Suprapubic skin (tissue), 4 donors: ENCODE measurements at places on chromosomes 5 and 9.

GRCh38 chr5:147346006-147346561 lies 111.3 kb downstream of the STK32A start:
- no peak overlapping the region for H3K27ac ChIP-seq
- H3K4me1 ChIP-seq, result no peaks in the 10 kb centered on the region
- H3K27me3 ChIP-seq, result no peaks in the 10 kb centered on the region

GRCh38 chr5:34009610-34010009 lies 1.8 kb upstream of the AMACR start:
- H3K4me3 ChIP-seq, result no peak overlapping the region
- no peak overlapping the region for H3K27ac ChIP-seq
- H3K4me1 ChIP-seq, result peaks cover 25% of the 10 kb centered on the region
- H3K27me3 ChIP-seq, result no peaks in the 10 kb centered on the region
- no peak for DNase-seq

DNA sequence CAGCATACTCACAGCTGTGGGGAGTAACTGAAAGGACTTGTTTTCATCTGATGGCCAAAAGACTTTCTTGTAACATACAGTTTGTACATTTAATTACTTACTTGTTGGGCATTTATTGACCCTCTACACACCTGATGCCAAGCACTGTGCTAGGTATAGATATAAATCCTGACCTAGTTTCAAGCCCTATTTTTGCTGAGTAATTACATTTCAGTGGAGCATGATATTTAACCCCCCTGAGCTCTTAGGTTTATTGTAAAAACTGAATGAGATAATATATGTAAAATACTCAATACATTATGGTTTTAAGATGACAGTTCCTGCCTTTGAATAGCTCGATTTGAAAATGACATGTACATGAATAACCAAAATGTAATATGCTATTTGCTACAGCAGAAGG lies 68.1 kb upstream of the SLC12A2 start:
- H3K27me3 ChIP-seq, result no peaks in the 10 kb centered on the region
- no peak overlapping the region for H3K27ac ChIP-seq
- no peak overlapping the region for H3K4me3 ChIP-seq
- H3K4me1 ChIP-seq, result no peaks in the 10 kb centered on the region

GRCh38 chr5:117863586-117864296 lies 1124.6 kb downstream of the DTWD2 start:
- H3K36me3 ChIP-seq, result no peaks in the 10 kb centered on the region
- no peaks in the 10 kb centered on the region for H3K4me1 ChIP-seq
- no peak overlapping the region for H3K4me3 ChIP-seq
- no peaks in the 10 kb centered on the region for H3K27me3 ChIP-seq

GRCh38 chr9:7033076-7034045 lies 275.6 kb downstream of the KDM4C start:
- H3K27ac ChIP-seq, result no peak overlapping the region
- DNase-seq, result no peak
- peaks cover 9% of the 10 kb centered on the region for H3K36me3 ChIP-seq
- no peaks in the 10 kb centered on the region for H3K4me1 ChIP-seq
- H3K27me3 ChIP-seq, result no peaks in the 10 kb centered on the region
- no peak overlapping the region for H3K4me3 ChIP-seq

DNA sequence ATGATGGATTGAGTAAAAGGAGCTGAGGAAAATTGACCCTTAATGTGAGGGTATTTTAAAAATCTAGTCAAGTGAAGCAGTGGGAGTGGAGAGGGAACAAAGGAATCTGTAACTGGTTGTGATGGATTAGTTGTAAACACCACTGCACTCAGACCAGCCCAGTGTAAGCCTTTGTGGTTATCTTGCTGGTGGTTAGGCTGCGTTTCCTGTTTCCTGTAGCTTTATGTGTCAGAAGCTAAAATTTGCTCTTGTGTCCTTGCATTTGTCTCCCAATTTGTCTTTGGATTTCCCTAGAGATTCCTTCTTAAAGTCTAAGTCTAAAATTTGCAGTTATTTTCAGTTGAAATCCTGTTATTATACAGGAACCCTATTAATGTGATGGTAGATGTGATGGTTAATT lies 6.3 kb downstream of the IFNA21 start:
- H3K4me1 ChIP-seq, result no peaks in the 10 kb centered on the region
- no peak overlapping the region for H3K4me3 ChIP-seq
- no peak overlapping the region for H3K27ac ChIP-seq

DNA sequence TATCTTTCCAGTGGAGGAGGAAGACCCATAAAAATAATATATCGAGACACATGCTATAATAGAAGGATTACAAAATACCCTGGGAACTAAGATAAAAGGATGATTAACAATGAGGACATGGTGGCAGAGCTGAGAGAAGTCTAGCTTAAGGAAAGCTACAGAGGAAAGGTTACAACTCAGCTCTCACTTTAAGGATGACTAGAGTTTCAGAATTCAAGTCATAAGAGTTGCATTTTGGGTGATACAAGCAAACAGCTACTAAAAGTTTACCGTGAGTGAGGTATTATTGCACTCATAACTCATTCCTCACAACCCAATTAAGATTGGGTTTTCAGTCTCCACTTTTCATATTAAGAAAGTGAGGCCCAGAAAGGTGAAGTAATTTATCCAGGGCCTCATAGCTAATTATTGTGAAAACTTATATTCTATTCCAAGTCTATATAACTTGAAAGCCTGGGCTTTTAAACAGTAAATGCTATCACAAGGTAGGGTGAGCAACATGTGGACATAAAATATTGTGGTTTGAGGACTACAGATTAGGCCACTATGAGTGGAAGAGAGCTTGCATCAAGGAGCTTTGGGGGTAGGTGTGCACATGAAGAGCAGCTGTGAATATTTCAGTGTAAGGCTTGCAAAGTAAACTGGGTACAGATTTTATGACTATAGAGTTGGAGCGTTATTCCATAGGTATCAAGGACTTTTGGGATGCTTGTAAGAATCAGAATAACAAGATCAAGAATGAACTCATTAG lies 28.0 kb downstream of the JAKMIP2 start:
- no peaks in the 10 kb centered on the region for H3K36me3 ChIP-seq
- no peaks in the 10 kb centered on the region for H3K4me1 ChIP-seq
- H3K27me3 ChIP-seq, result no peaks in the 10 kb centered on the region
- DNase-seq, result no peak

GRCh38 chr5:142012186-142012785 lies 541 bp downstream of the GNPDA1 start:
- peak overlapping the region; percentile 90 for H3K27ac ChIP-seq
- no peaks in the 10 kb centered on the region for H3K36me3 ChIP-seq
- peaks cover 34% of the 10 kb centered on the region for H3K4me1 ChIP-seq
- no peaks in the 10 kb centered on the region for H3K27me3 ChIP-seq

- no peak overlapping the region for H3K27ac ChIP-seq
- no peak for DNase-seq
- H3K4me1 ChIP-seq, result peaks cover 7% of the 10 kb centered on the region
- no peaks in the 10 kb centered on the region for H3K36me3 ChIP-seq
- H3K4me3 ChIP-seq, result no peak overlapping the region
These were observed 44.6 kb upstream of the LPCAT1 start for GRCh38 chr5:1568201-1568979.

GRCh38 chr5:124467745-124468144 lies 278.7 kb downstream of the ZNF608 start:
- H3K4me3 ChIP-seq, result no peak overlapping the region
- H3K27me3 ChIP-seq, result no peaks in the 10 kb centered on the region
- no peaks in the 10 kb centered on the region for H3K36me3 ChIP-seq

DNA sequence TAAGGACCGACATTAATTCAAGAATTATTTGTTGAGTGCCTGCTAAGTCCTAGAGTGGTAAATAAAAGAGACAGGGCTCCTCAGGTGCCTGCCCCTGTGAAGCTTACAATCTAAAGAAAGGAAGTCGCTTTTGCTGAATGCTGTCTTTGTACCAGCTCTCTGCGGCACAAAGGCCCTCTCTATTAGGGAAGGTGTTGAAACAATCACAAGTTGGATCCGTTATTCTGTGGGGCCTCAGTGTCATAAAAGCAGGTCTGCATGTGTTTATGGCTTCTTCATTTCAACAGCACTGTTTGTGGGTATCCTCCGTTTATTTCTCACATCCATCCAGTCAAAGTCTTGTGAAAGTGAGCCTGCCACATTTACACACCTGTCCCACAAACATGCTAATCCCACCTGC lies 7.0 kb upstream of the MVB12B start:
- H3K4me1 ChIP-seq, result no peaks in the 10 kb centered on the region
- DNase-seq, result no peak
- no peaks in the 10 kb centered on the region for H3K36me3 ChIP-seq
- no peak overlapping the region for H3K27ac ChIP-seq
- no peaks in the 10 kb centered on the region for H3K27me3 ChIP-seq

- H3K4me3 ChIP-seq, result no peak overlapping the region
- H3K4me1 ChIP-seq, result no peaks in the 10 kb centered on the region
These were observed 435.3 kb downstream of the NR2F1-AS1 start for GRCh38 chr5:93145767-93146166.

DNA sequence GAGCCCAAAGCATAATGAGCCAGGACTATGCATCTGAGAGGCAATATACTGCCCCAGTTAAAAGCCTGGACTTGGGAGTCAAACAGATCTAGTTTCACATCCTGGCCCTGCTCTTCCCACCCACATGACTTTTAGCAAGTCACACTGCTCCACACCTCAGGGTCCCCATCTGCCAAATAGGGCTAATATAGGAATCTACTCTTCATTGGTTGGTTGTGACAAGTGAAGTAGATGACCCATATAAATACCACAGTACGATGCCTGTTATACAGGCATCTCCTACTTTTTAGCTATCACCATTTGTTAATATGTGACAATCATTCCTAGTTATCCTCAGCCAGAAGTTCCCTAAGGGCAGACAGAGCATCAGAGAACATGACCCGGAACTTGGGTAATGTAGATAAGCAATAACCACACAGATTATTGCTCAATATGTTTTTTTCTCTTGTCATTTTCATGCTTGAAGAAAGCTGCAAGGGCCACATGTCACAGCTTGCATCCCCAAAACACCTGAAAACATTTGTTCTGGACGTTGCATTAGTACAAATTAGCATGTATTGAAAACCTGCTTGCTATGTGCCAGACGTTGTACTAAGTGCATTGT lies 20.4 kb downstream of the ADAM19 start:
- no peak overlapping the region for H3K4me3 ChIP-seq
- H3K27me3 ChIP-seq, result no peaks in the 10 kb centered on the region
- no peak overlapping the region for H3K27ac ChIP-seq
- no peaks in the 10 kb centered on the region for H3K36me3 ChIP-seq

- no peaks in the 10 kb centered on the region for H3K36me3 ChIP-seq
- H3K4me3 ChIP-seq, result peak overlapping the region; percentile 74
- DNase-seq, result no peak
- no peaks in the 10 kb centered on the region for H3K27me3 ChIP-seq
- peak overlapping the region; percentile 97 for H3K27ac ChIP-seq
These were observed 714 bp downstream of the SEC24A start for GRCh38 chr5:134649163-134649835.

- no peak overlapping the region for H3K4me3 ChIP-seq
- H3K4me1 ChIP-seq, result no peaks in the 10 kb centered on the region
- peaks cover 3% of the 10 kb centered on the region for H3K27me3 ChIP-seq
- no peak for DNase-seq
- no peaks in the 10 kb centered on the region for H3K36me3 ChIP-seq
- H3K27ac ChIP-seq, result no peak overlapping the region
These were observed 107.3 kb upstream of the SPOCK1 start for GRCh38 chr5:137606401-137606800.

GRCh38 chr5:158895588-158895987 lies 204.1 kb downstream of the EBF1 start:
- H3K4me1 ChIP-seq, result peaks cover 4% of the 10 kb centered on the region
- DNase-seq, result no peak
- no peaks in the 10 kb centered on the region for H3K36me3 ChIP-seq
- H3K27ac ChIP-seq, result no peak overlapping the region
- no peaks in the 10 kb centered on the region for H3K27me3 ChIP-seq
- H3K4me3 ChIP-seq, result no peak overlapping the region

DNA sequence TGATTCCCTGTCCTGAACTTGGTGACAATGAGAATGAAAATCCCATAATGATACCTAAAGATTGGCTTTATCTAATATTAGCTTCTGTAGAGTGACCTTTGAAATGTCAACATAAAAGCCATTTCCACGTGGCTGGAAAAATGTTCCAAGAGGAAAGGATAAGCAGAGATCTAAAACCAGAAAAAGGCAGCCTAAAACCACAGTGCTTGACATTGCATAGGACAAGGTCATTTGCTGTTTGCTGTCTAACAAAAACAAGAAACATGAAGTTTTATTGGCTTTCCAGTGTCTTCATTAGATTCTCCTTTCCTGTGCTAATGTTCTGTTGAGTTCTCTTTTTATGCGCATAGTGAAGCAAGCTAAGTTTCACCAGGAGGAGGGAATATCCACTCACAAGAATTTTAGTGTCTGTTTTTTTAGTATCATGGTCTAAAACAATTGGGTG lies 44.6 kb downstream of the CPEB4 start:
- peaks cover 5% of the 10 kb centered on the region for H3K4me1 ChIP-seq
- H3K27ac ChIP-seq, result no peak overlapping the region
- no peaks in the 10 kb centered on the region for H3K27me3 ChIP-seq
- H3K4me3 ChIP-seq, result no peak overlapping the region

DNA sequence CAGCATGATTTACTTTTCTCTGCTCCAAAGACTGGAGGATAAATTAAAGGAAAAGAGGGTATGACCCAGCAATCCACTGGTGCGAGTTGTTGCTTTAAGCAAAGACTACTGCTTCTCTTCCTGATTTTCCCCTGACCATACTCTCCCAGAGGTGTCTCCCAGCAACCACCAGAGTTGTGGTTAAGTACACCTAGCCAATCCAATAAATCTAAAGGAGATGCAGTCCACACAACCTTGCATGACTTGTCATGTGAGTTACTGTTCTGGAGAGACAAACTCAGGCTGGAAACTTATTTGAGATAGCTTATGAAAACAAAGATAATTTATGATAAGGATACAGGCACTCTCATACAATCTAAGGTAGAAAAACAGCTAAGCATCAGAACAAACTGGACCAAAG lies 11.9 kb downstream of the TMC1 start:
- H3K36me3 ChIP-seq, result no peaks in the 10 kb centered on the region
- no peak for DNase-seq
- H3K27ac ChIP-seq, result no peak overlapping the region
- no peaks in the 10 kb centered on the region for H3K4me1 ChIP-seq
- H3K4me3 ChIP-seq, result no peak overlapping the region
- H3K27me3 ChIP-seq, result no peaks in the 10 kb centered on the region

- H3K4me3 ChIP-seq, result no peak overlapping the region
- no peaks in the 10 kb centered on the region for H3K36me3 ChIP-seq
- DNase-seq, result peak; percentile 46
- no peaks in the 10 kb centered on the region for H3K27me3 ChIP-seq
These were observed 1173.4 kb upstream of the ACO1 start for GRCh38 chr9:31210978-31211570.

DNA sequence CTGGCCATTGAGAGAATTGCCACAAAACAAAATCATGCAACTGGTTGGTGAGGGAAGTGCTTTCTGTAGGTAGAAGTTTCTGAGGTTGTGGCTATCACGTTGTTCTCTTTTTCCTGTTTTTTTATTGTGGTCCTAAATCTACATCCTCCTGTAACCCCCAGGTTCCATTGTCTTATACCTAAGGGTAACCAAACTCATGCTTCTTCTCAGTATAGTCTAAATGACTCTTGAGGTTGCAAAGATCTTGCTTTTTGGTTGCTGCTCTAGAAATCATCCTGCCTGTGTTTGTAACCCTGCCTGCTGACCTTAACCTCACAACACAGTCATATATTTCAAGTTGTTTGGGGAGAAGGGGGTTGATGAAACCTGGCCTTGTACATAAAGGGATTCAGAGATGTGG lies 273.1 kb downstream of the CD180 start:
- no peak overlapping the region for H3K27ac ChIP-seq
- H3K4me1 ChIP-seq, result no peaks in the 10 kb centered on the region
- no peak overlapping the region for H3K4me3 ChIP-seq
- DNase-seq, result no peak

- no peak for DNase-seq
- H3K4me1 ChIP-seq, result no peaks in the 10 kb centered on the region
- H3K27ac ChIP-seq, result no peak overlapping the region
- no peaks in the 10 kb centered on the region for H3K36me3 ChIP-seq
- no peak overlapping the region for H3K4me3 ChIP-seq
These were observed 446.2 kb downstream of the PLK2 start for GRCh38 chr5:58013542-58014258.

GRCh38 chr5:120740989-120741388 lies 276.9 kb downstream of the PRR16 start:
- no peak overlapping the region for H3K27ac ChIP-seq
